Stimulated activated effector memory CD8-positive, alpha-beta T cell treated with anti-CD3 and anti-CD28 coated beads, Interleukin-12 subunit alpha, Interleukin-12 subunit beta, amount 100 ng/mL, for 72 hours (primary cell): ENCODE measurements at places on chromosomes 2 and 18.

DNA sequence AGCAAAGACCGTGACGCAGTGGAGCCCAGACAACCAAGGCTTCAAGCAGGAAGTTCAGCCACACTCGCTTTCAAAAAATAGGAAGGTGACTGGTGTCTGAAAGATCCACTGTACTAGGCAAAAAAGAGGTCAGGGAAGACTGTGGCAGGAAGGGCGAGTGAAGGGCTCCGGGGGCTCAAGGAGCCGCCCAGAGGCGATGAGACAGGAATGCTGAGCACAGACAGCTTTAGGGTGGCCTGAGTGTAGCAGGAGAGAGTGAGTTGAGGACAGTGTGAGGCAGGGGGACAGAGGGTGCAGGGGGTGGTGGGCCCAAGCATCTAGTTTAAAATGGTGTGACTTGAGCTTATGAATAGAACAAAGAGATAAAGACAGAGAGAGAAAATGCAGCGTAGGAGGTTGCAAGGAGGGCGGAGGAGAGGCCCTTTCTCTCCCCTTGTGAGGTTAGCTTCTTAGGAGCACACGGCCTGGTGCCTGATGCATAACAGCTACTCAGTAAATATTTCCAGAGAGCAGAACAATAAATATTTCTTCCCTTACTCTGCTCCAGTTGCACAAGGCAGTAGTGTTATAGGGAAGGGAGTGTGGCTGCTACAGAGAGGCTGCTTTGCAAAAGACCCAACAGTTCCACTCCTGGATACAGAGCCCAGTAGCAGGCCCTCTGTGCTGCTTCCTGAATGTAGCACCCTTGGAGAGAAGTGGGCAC lies 789.7 kb upstream of the RAB6C start:
- no peak for DNase-seq

- DNase-seq: no peak
Observed at GRCh38 chr2:186751790-186752189, 57.9 kb downstream of the FAM171B start.

- DNase-seq: no peak
Observed at GRCh38 chr2:68375582-68375981, 10.5 kb downstream of the PLEK start.

DNA sequence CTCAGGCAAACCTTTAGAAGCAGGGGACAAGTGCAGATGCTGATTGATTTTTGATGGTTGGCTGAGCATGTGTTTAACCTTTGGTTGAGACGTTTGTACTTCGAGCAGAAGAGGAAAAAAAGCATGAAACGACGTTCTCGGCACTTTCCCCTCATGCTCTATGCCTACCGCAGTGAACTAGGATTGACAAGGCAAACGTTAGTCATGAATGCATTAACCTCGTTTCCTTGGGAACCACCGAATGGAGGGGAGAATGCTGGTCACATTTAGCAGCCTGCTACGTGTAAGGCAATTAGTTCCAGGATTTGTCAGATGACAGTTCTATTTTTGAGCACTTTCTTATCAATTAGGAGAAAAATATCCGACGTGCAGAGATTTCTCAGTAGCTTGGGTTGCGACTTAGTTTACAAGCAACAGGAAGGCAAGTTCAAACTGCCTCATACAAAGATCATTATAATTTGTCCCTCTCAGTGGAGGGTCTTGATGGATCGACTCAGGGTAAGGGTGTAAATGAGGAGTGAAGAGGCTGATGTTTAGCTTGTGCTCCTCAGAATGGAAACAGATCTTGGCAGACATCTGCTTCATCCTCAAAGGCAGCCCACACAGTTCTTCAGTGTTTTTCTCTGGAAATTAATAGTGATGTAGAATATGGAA lies 47.4 kb upstream of the GPR45 start:
- no peak for DNase-seq
